Endothelial cell of umbilical vein (primary cell): ENCODE measurements at places on chromosomes 12 and 14. TPM values are rescaled to one million over a fixed set of nuclear protein-coding genes. Genes with fewer than 3 reads are reported as not detected.

GRCh38 chr14:44732144-44732543 lies 225.1 kb upstream of the FSCB start:
- no peaks in the 10 kb centered on the region for H3K4me1 ChIP-seq
- DNase-seq = no peak
- no peak overlapping the region for H3K4me3 ChIP-seq
- no peak overlapping the region for H3K27ac ChIP-seq

DNA sequence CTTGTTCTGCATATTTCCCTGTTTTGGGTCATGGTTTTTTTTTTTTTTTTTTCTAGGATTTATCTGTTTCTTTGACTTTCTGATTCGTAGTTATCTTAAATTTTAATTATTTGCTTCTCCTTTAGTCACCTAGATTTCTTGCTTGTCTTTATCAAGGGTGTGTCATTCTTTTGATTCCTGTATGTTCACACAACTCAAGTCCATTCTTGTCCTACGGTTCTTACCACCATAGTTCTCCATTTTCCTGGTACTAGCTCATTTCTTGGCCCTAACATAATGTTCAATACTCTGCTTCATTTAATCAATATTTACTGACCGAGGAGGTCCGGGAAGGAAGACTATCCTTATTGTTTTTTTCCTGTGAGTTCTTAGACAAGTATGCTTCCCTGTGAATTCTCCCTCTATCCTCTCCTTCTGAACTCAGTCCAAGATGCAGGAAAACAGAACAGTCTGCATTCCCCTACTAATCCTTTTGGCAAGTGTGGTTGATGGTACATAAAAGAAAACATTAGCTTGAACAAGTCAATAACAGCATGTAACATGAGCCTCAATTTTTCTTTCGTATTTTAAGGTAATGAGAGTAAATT lies 1346.4 kb upstream of the SEL1L start:
- H3K4me3 ChIP-seq = no peak overlapping the region
- H3K27me3 ChIP-seq = no peaks in the 10 kb centered on the region
- no peaks in the 10 kb centered on the region for H3K4me1 ChIP-seq
- no peak for DNase-seq
- H3K27ac ChIP-seq = no peak overlapping the region

DNA sequence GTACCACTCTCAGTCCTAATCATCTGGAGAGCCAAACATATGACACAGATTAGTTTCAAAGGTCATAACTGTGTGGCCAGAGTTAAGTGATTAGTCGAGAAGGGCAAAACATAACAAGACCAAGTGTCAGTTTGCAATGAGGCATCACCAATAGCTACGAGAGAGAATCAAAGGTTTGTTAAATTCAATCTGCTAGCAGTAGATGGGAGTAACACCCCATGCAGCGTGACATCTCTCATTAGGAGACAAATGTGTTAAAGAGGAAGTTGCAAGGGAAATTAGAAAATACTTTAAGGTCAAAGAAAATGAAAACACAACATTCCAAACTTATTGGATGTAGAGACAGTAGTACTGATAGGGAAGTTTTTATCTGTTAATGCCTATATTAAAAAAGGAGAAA lies 135.7 kb upstream of the SYT10 start:
- H3K4me1 ChIP-seq = no peaks in the 10 kb centered on the region
- no peaks in the 10 kb centered on the region for H3K27me3 ChIP-seq
- no peaks in the 10 kb centered on the region for H3K36me3 ChIP-seq
- H3K4me3 ChIP-seq = no peak overlapping the region
- DNase-seq = no peak
- H3K27ac ChIP-seq = no peak overlapping the region

GRCh38 chr12:103369929-103370328 lies 125.8 kb downstream of the C12orf42 start:
- H3K4me1 ChIP-seq = no peaks in the 10 kb centered on the region
- H3K27me3 ChIP-seq = no peaks in the 10 kb centered on the region
- H3K36me3 ChIP-seq = no peaks in the 10 kb centered on the region
- no peak overlapping the region for H3K4me3 ChIP-seq

GRCh38 chr12:24776861-24777260 lies 172.0 kb downstream of the BCAT1 start:
- no peaks in the 10 kb centered on the region for H3K36me3 ChIP-seq
- peaks cover 4% of the 10 kb centered on the region for H3K27me3 ChIP-seq
- DNase-seq = no peak
- no peak overlapping the region for H3K27ac ChIP-seq
- no peak overlapping the region for H3K4me3 ChIP-seq

DNA sequence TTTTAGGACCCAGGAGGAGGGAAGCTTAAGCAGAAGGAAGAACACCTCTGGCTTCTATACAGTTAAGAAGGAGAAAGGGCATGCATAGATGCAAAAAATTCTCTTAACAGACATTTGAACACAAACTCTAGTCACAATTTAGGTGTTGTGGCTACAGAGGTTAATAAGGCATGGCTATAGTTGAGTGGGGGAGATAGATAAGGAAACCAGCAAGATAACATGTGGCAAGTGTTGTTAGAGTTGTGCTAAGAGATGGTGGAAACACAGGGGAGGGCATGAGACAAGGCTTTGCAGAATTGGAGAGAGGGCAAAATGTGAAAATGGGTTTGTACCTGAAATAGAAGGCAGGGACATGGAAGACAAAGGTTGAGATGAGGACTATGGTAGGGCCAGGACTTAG lies 88.9 kb downstream of the MSRB3 start:
- H3K36me3 ChIP-seq = no peaks in the 10 kb centered on the region
- H3K4me3 ChIP-seq = no peak overlapping the region
- no peak for DNase-seq
- no peak overlapping the region for H3K27ac ChIP-seq

- H3K4me3 ChIP-seq = no peak overlapping the region
- DNase-seq = no peak
These were observed 10.9 kb upstream of the MYL2 start for GRCh38 chr12:110931315-110931728.

DNA sequence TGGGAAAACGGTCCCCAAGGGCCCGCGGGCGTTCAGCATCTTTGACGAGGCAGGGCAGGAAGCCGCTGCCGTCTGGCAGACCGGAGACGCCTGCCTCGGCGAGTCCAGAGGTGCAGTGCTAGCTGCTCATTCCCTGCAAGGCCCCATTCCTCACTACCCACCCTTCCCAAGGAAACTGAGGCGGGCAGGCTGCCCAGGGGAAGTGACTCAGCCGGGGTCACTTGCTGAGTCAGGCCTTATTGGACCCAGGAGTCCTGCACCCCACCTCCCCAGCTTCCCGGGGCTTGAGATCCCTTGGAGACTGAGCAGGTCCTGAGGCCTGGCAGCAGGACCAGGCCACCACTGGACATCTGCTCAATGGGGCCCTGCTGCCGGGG lies 3.7 kb downstream of the SH2B3 start:
- peaks cover 77% of the 10 kb centered on the region for H3K4me1 ChIP-seq
- H3K27ac ChIP-seq = peak overlapping the region; percentile 87
- H3K27me3 ChIP-seq = no peaks in the 10 kb centered on the region
- no peaks in the 10 kb centered on the region for H3K36me3 ChIP-seq
- peak; percentile 75 for DNase-seq

DNA sequence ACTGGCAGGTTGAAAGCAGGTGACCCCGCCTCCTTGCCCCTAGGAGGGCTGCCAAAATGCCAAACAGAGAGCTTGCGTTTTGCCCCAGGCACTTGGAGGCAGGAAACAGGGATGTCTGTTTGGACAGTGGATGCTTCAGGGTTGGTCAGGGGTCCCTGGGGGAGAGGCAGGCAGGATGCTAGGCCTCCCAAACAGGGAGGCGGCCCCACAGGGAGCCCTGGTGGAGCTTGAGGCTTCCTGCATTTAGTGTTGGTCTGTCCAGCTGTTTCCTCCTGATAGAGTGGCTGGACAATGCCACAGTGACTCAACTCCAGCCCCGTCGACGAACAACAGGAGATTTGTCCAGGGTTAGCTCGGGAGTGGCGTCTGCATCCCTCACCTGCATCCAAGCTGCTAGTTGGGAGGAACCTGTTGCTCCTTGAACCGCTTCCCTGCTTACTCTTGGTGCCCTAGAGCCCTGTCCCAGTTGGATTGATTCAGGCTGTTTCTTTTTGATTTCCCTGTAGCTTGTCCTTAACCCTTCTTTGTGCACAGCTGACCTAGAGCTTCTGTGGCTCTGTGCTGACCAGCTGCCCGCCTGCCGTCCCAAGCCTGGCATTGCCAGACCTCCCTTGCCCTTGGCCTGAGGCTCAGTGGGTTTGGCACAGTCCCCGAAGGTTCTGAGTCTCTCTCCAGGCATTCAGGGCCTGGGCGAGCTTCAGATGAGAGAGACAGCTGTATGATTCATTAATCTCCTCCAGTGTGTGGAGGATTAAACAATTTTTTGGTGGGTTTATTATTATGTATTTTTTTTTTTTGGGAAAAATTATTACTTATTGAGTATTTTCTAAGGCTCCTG lies 45.9 kb downstream of the TSPAN9 start:
- no peaks in the 10 kb centered on the region for H3K27me3 ChIP-seq
- no peak overlapping the region for H3K4me3 ChIP-seq
- peak overlapping the region; percentile 65 for H3K27ac ChIP-seq
- peaks cover 1% of the 10 kb centered on the region for H3K36me3 ChIP-seq

- no peaks in the 10 kb centered on the region for H3K36me3 ChIP-seq
- H3K27ac ChIP-seq = no peak overlapping the region
- no peaks in the 10 kb centered on the region for H3K27me3 ChIP-seq
- H3K4me3 ChIP-seq = no peak overlapping the region
- no peak for DNase-seq
These were observed 6.6 kb upstream of the KLRD1 start for GRCh38 chr12:10301103-10301502.

- H3K36me3 ChIP-seq = no peaks in the 10 kb centered on the region
- no peak for DNase-seq
- no peaks in the 10 kb centered on the region for H3K27me3 ChIP-seq
These were observed 18.8 kb downstream of the ASPG start for GRCh38 chr14:104104076-104104901.

DNA sequence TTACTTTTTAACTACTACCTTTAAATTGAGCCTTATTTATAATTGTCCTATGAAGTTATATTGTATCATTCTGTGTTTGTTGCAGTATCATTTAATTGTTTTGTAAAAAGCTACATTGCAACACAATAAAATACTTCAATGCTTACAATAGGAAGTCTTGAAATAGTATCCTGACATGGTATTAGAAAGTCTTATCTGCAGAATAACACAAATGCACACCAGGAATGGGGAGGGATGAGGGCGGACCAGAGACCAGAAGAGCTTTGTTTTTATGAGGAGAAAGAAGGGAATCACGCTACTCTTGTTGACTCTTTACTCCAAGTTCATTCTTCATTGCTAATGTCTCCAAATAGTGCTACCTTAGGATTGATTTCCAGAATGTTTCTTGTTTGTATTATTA lies 120.2 kb downstream of the MON2 start:
- no peak overlapping the region for H3K4me3 ChIP-seq
- peaks cover 14% of the 10 kb centered on the region for H3K4me1 ChIP-seq
- no peaks in the 10 kb centered on the region for H3K36me3 ChIP-seq
- H3K27ac ChIP-seq = no peak overlapping the region
- DNase-seq = peak; percentile 20

DNA sequence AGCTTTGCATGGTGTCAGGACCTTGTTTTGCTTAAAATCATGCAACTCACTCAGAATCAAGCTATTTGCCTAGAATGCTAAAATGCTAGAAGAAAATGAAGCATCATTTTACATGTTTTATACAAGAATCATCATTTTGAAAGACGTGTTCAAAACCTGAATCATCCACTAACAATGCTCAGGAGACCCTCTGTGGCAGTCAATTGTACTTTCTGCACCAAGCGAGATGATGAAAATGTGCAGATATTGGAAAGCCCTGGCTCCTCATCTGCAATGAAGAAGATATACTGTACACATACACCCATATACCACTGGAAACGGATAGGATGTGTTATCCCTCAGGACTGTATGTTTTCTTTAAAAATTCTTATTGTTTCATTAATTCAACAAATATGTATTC lies 92.7 kb downstream of the DYRK2 start:
- H3K4me3 ChIP-seq = no peak overlapping the region
- no peak for DNase-seq
- H3K27ac ChIP-seq = no peak overlapping the region
- no peaks in the 10 kb centered on the region for H3K36me3 ChIP-seq
- H3K27me3 ChIP-seq = no peaks in the 10 kb centered on the region

GRCh38 chr12:30010071-30011052 lies 226.6 kb upstream of the TMTC1 start:
- peak; percentile 76 for DNase-seq
- no peaks in the 10 kb centered on the region for H3K27me3 ChIP-seq
- H3K4me3 ChIP-seq = no peak overlapping the region
- H3K4me1 ChIP-seq = no peaks in the 10 kb centered on the region
- no peak overlapping the region for H3K27ac ChIP-seq

DNA sequence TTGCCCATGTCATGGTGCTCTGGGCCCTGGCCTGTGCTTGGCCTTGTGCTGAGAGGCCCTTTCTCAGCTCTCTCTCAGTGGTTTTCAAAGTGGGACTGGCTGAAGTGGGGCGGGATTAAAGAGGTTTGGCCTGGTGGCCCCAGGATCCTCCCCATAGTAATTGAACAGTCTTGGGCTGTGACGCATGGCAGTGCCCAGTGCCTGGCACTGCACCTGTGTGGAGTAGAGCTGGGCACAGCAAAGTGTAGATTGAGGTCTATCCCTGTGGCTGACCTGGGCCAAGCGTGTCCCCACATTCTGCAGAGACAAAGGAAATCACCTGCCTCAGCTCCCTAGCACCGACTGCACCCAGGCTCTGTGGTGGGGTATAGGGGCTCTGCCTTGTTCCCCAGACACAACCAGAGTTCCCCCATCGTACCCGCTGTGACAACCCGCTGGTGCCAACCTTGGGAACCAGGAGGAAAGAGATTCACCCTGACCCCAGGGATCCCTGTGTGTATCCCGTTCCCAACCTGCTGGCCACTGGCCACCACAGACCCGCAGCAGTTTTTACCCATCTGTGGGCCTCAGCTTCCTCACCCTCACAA lies 9.9 kb upstream of the CYP46A1 start:
- H3K4me3 ChIP-seq = no peak overlapping the region
- H3K27ac ChIP-seq = no peak overlapping the region
- DNase-seq = no peak
- H3K27me3 ChIP-seq = peaks cover 15% of the 10 kb centered on the region

- no peak for DNase-seq
- H3K27ac ChIP-seq = no peak overlapping the region
- no peak overlapping the region for H3K4me3 ChIP-seq
- no peaks in the 10 kb centered on the region for H3K36me3 ChIP-seq
- H3K27me3 ChIP-seq = no peaks in the 10 kb centered on the region
- H3K4me1 ChIP-seq = no peaks in the 10 kb centered on the region
These were observed 704.3 kb upstream of the FLRT2 start for GRCh38 chr14:84825481-84826251.

DNA sequence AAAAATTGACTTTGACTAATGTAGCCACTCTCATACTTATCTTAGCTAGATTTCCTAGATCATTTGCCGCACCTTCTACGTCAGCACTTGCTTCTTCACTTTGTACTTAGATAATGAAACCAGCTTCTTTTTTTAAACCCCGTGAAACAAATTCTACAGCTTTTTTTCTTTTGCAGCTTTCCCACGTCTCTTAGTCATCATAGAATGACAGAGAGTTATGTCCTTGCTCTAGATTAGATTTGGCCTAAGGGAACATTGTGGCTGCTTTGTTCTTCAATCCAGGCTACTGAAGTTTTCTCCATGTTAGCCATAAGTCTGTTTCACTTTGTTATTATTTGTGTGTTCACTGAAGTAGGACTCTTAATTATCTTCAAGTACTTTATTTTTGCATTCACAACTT lies 94.9 kb downstream of the SLCO1A2 start:
- no peak for DNase-seq
- H3K27me3 ChIP-seq = no peaks in the 10 kb centered on the region
- H3K4me1 ChIP-seq = no peaks in the 10 kb centered on the region

Gene CLEC2A
- total RNA-seq = not detected in 2 replicates

Gene RFX4
- not detected in 2 replicates for total RNA-seq

Gene PRPF39
- 36.3 and 44.4 TPM in 2 replicates for total RNA-seq

Gene SMCO2
- 0.49 and 1.2 TPM in 2 replicates for total RNA-seq

Gene DBX2
- not detected in 2 replicates for total RNA-seq

Gene PRIMA1
- total RNA-seq = not detected in 2 replicates

Gene KLHL33
- 0.07 TPM in 1 of 2 replicates, not detected in the other for total RNA-seq

Gene DAO
- total RNA-seq = not detected in 2 replicates
